ENCODE measurements at places on chromosomes 6 and 20.

GRCh38 chr20:58161192-58161591 lies 67.3 kb downstream of the ANKRD60 start:
- DNase-seq: no peak

GRCh38 chr20:41716436-41716835 lies 98.3 kb upstream of the CHD6 start:
- DNase-seq: no peak

- no peak for DNase-seq
Observed at GRCh38 chr20:8512003-8512402, 379.9 kb downstream of the PLCB1 start.

GRCh38 chr6:69820438-69820837 lies 23.6 kb upstream of the LMBRD1 start:
- no peak for DNase-seq

DNA sequence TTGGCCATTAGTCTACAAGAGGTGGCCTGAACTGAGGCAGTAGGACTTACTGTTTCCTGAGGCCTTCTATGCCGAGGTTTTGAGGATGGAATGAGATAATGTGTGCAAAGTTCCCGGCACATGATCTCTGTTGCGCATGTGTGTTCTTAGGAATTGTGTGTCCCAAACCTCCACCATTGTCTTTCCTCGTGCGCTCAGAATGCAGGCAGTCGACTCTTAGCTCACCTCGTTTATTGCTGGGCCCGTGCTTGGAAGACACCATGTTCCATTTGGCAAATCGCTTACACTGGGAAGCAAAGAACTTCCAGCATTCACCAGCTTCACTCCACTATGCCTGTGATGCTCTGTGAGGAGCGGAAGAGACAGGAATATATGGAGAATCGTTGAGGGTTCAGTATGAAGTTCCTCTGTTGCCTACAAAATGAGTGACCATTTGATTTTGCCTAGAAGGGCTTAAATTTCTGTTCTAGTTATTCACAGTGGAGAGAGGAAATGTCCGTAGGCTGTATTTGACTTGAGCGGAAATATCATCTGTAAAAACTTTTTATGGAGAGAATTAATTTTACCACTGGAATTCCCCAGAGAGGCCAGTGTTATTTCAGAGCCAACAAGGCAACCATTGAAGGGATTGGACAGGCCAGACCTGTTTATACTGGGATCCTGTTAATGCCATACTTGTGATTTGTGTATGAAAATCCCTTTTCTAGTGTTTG lies 75.7 kb upstream of the CLDN20 start:
- DNase-seq: no peak

- DNase-seq: no peak
Observed at GRCh38 chr20:18005170-18005989, 36.6 kb downstream of the MGME1 start.

DNA sequence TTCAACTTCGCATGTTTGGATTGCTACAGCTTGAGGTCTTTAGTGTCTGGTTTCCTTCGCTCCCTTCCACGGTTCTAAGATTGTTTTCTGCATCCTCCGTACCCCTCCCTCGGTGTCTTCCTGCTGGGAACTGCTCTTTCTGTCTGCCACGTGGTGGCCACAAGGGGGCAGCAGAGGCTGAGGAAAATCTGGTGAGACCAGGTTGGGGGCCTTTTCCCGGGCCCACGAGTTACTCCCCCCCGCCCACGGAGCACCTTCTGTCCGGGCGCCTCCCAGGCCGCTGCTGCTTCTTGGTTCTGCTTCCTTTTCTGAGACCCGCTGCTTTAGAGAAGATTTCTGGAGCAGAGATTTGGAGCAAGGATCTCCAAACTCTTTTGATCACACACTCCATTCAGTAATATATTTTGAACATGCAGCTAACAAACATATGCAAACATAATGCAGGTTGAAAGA lies 21.1 kb upstream of the NOTCH4 start:
- peak; percentile 56 for DNase-seq

- no peak for DNase-seq
Observed at GRCh38 chr6:41122373-41122772, 31.8 kb downstream of the TREML1 start.

GRCh38 chr6:120857422-120857821 lies 476.9 kb downstream of the TBC1D32 start:
- no peak for DNase-seq

DNA sequence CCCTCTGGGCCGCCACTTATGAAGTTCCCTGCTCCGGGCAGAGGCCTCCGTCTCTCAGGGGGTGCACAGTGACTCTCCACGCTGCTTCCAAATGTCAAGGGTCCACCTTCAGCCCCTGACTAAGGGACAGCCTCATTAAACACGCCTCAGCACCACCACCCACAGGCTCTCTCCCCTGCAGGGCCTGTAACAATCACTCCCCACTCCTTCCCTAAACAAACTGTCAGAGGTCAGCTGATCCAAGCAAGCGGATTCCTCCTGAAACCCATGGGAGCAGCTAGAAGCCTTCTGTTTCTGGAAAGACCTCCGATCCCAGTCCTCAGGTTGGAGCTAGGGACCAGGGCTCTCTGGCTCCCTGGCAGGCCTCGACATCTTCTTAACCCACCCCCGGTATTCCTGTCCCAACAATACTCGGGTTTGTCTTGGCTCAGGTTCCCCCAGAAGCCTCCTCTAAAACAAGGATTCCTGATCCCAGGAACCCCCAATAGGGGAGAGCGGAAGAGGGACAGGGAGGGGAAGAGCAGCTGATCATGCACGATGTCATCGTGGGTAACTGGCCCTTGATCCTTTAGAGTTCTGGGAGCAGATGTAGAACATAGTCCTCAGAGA lies 181.0 kb downstream of the ZNF217 start:
- DNase-seq: no peak

- DNase-seq: no peak
Observed at GRCh38 chr6:42313941-42314570, 96.4 kb upstream of the MRPS10 start.

- DNase-seq: no peak
Observed at GRCh38 chr6:13539572-13539971, 34.8 kb upstream of the SIRT5 start.

- DNase-seq: no peak
Observed at GRCh38 chr6:43310624-43311023, 2.0 kb upstream of the CRIP3 start.

DNA sequence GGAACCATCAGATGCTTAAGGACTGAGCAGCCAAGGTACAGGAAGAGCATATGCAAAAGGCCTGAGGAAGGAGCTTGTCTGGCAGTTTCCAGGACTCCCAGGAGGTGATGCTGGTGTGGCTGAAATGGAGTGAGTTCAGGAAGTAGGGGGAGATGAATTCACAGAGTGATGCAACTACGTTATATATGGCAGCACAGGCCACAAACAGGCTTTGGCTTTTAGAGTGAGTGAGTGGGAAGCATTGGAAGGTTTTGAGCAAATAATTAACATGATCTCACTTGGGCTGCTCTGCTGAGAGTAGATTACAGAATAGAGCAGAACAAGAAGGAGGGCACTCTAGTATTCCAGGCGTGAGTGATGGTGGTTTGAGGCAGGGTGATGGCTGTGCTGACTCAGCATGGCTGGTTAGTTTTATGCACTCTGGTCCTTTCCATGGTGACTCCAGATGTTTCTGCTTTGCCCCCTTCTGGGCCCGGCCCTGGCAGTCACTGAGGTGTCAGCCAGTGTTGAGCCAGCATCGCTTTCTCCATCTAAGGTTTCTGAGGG lies 6.5 kb downstream of the BTN2A2 start:
- no peak for DNase-seq

- DNase-seq: no peak
Observed at GRCh38 chr20:57000441-57000968, 265.9 kb downstream of the BMP7 start.

GRCh38 chr6:116697480-116697879 lies 16.5 kb downstream of the KPNA5 start:
- no peak for DNase-seq

- no peak for DNase-seq
Observed at GRCh38 chr20:33970229-33970628, 23.5 kb upstream of the RALY start.

DNA sequence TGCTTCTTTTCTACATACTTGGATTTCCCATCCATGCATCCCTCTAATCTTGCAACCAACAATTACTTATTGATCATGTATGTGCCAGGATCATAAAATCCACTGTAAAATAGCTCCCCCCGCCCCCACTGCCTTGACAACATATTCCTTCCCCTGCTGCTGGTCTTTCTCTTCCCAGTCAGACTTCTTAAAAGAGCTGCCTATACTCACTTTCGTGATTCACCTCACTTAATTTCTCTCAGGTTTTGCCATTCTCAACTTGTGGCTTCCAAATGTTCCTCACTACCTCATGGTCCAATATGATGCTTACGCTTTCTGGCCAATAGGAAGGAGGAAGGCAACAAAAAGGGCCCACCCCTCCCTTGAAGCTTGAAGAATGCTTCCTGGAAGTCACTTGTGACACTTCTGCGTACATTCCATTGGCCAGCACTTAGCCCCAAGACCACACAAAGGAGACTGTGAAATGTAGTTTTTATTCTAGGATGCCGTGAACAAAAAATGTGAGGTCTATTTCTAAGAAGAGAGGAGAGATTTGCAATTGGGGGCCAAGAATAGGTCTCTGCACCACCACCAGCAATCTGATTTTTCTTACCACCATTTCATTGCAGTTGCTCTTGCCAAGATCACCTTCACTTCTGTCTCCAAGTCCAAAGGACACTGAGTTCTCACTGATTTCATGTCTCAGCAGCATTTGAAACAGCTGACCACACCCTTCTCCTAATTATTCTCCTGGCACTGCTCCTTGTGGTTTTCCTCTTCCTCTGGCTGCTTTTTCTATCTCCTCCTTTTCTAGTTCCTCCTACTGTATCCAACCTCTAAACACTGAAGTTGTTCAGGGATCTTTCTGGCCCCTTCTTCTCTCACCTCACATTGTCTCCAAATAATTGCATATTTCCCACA lies 30.8 kb downstream of the CD164 start:
- DNase-seq: no peak

DNA sequence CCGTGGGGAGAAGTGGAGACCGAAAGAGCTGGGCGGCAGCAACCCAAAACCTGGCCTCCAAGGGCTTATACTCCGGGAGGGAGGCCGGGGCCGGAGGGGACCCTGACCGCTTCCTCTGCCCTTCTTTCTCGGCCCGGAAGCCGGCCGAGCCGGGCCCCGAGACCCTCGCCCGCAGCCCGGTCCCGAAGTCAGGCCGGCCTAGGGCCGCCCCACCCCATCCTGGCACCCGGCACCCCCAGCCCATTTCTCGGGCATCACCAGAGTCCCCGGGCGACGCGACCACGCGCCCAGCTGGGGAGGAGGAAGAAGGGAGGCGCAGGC lies 572 bp upstream of the ZDHHC14 start:
- DNase-seq: no peak

DNA sequence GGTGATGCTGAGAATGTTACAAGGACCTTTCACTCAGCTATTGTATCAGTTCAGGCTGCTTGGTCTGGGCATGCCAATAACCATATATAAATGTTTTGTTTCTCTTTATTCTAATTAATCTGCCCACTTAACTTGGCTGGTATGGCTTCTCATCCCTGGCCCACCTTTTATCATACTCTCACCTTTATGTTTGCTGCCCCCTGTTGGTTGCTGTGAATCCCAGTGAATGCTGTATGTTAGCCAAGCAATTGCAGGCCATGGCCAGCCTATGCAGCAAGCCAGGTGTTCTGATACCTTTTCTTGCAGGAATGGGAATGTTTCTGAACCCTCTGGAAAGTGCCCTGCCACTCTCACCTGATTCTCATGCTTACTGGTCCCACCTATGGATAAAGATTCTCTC lies 54.6 kb downstream of the PCSK2 start:
- DNase-seq: no peak
